ENCODE measurements at places on chromosomes 2 and 18.

GRCh38 chr2:199760574-199760973 is 90.4 kb downstream of the FTCDNL1 start:
- DNase-seq: no peak

DNA sequence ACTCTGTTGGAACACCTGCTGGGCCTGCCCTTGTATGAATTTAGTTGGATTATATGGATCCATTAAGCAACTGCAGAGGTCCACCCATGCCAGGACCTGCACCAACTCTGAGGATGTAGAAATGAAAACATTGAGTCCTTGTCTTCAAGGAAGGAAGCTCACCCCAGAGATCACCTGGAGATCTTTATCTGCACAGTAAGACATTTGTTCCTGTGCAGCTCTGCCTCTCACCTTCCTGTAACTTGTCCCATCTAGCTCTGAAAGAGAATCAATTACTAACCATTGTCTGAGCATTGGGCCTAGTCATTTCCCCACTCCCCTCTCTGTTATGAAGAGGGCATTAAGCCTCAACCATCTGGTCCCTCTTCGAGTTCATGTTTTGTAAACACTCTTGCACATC is 105.2 kb upstream of the YWHAQ start:
- DNase-seq: no peak

DNA sequence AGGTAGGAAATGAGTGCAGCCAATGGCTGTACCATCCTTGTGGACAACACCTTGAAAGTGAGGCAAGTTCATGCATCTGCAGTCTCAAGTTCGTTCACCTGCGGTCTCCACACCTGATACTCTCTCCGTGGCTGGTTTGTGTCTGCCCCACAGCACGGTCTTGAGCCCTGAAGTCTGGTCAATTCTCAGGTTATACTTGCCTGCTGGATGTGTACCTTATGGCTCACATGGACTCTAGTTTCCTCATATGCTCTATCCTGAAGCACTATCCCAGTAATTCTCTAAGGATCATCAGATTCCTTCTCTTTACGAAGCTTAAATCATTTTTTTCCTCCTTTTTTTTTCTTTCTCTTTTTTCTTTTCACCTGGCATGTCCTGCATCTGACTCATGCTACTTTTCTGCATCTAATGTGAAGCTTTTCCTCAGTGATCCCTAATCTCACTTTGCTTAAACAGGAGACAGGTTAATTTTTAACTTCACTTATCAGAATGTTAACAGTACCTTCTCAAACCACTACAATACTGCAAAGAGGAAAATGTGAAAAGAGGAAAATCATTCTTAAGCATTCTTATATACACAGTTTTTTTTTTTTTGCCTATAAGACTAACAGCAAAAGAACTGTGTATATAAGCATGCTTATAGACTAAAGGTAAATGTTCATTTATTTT is 511.2 kb downstream of the SOX11 start:
- no peak for DNase-seq

- peak; percentile 78 for DNase-seq
These were observed 60.1 kb downstream of the LIMS1 start for GRCh38 chr2:108594132-108594981.

- DNase-seq: no peak
These were observed 248.1 kb downstream of the ASXL3 start for GRCh38 chr18:33826151-33826550.

GRCh38 chr2:52404866-52405265 is 1362.7 kb upstream of the CHAC2 start:
- DNase-seq: no peak

DNA sequence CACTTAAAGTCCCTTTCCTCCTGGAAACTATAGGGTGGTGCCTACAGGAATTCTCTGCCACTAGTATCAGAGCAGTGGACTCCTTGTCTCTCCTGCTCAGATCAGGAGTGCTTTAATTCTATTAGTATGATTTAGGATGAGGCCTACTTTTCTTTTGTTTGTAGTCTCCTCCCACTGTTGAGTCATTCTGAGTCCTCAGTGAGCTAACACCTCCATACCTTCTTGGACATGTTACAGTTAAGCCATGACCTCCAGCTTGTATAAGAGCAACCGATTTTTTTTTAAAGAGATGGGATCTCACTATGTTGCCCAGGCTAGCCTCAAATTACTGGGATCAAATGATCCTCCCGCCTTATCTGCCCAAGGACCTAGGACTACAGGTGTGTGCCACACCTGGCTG is 48.7 kb upstream of the OTOF start:
- DNase-seq: no peak

DNA sequence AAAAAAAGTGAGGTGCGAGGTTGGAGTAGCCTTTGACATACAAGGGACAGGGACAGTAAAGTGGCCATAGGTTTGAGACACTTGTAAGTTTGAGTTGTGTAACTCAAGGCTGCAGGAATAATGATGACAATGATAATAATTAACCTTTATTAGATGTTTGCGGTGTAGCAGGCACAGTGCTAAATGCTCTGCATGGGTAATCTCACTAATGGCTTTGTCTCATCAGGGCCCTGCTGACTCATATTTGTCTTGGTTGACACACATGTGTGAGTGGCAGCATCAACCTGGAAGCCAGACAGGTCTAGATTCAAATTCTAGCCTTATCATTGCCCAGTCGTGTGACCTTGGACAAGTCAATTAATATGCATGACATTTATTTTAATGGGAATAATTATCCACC is 126.2 kb downstream of the FSHR start:
- DNase-seq: no peak

- no peak for DNase-seq
These were observed 136.4 kb upstream of the COPS8 start for GRCh38 chr2:236949089-236949905.

DNA sequence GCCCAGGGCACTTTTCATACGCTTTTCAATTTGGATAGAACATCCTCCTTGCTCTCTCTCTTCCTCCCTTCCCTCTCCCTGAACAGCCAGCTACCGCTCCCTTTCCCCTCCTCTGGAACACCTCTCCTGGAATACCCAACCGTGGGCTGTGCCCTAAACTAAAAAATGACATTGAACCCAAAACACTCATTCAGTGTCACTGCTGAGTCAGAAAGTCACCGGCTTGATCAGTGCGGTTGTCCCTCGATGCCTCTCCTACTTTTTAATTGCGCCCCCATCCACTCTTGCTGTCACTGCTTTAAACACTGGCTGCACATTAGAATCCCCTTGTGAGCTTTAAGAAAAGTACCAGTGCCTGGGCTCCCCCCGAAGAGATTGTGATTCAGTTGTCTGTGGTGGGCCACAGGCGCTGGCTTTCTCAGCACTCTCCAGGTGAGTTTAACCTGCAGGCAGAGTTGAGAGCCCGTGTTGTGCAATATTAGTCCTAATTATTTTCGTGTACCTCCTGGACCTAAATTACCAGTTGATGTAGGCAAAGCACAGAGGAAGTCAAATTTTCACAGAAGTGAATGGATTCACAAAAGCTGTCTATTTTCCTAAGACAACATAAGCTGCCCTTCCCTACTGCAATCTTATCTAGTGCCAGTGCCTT is 302.0 kb downstream of the PRKCE start:
- DNase-seq: no peak

DNA sequence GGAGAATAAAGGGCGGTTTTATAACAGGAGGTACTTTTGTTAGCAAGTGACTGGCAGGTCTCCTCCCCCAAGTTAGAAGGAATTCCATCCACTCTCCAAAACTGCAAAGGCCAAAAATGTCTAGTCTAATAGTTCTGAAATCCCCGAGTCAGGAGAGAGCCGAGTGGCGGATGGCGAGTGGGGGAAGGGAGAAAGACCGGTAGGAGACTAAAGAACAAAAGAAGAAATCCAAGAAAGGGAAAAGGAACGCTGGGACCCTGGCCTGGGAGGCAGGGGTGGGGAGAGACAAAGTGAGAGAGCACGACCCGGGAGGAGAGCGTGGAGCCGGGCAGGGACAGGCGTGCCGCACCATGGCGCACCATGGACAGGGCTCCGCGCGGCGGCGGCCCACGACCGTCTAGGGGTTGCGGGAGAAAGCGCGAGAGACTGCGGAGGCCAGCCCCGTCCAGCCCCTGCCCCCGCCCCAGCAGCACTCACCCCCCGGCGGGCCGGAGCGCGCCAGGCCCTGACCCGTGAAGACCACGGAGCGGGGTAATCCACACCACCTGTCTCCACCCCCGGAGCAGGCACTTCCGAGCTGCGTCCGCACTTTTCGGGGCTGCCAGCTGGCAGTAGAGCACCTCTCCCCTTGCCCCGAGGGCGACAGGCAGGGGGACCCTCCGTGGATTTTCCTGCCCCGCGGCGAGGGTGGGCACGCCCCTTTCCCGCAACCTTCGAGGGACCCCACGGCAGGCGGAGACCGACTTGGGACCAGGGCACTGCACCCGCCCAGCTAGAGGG is 1.6 kb downstream of the CDH2 start:
- no peak for DNase-seq

- no peak for DNase-seq
These were observed 1115.3 kb downstream of the LRP1B start for GRCh38 chr2:141015341-141016047.

GRCh38 chr2:29164091-29164846 is 49.1 kb downstream of the CLIP4 start:
- no peak for DNase-seq

DNA sequence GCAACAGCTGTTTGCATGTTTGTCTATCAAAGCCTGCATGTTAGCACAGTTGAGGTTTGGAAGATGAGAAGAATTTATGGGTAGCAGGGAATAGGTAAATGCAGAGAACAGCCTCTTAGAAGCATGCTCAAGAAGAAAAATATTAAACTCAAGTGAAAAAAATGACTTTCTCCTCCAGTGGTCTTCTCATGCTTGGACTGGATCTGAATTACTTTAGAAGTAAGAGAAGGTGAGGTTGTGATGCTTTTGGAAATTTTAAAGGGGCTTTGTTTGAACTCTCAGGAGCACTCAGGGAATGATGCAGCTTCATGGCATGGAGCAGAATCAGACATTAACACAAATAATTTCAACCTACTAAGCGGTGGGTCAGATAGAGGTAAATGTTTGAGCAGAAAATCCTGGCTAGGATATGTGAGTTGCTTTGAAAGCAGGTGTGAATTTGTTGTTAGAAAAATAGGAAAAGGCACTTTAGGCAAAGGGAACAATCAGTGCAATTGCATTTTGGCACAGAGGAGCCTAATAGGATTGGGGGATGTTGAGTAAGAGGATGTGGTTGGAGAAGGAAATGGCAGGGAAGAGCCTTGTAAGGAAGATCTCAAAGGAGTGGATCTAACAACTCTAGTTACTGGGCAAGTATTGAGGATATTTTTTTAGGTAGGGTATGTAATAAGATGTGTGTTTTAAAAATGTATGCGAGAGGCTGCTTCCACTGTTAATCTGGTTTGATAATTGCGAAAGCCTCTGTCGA is 76.3 kb downstream of the DDX1 start:
- DNase-seq: no peak

- DNase-seq: no peak
These were observed 242.3 kb downstream of the ATAD2B start for GRCh38 chr2:23684395-23685176.
